Suppressor macrophage treated with lipopolysaccharide for 1 hour (primary cell): ENCODE measurements at places on chromosomes 2 and 18.

DNA sequence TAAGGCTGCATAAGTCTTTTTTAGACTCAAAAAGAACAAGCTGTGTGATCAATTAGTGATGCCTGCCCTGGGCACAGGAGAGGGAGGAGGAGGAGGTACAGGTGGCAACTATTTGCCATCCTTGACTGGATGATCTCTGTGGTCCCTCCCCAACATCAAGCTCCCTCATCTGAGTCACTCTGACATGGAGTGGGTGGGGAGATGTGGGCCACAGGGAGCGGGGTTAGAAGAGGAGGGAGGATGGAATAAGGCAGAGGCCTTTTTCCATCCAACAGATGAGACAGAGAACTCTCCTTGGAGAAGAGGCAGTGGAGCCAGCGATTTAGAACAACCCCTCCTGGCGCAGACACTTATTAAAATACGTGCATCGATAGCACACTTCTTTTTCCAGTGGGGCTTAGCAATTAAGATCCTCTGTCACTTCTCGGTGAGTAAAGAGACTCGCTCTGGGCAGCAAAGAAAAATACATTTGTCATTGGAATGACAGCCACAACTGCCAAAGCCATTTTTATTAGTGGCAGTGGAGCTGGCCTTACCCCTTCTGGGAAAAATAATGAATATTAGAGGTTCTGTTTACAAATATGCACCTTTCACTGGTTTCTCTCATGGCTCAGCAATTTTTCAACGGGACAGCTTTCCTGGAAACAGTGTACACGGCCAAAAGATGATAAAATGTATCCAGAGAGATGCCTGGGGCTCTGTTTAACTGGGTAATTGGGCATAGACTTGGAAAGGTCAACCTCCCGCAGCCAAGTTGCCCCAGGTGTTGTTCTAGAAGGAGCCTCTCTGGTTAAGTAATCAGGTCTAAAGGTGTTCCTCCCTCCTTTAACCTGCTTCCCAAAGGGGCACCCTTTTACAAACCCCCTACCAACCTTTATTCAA, 238.4 kb upstream of the CXCR4 start:
- no peak for DNase-seq

GRCh38 chr2:38185012-38185491, 109.1 kb upstream of the CYP1B1 start:
- DNase-seq = peak; percentile 58

- no peak for DNase-seq
Measured at GRCh38 chr18:75723521-75724340, 296.2 kb upstream of the SMIM21 start.

GRCh38 chr2:32289165-32289999, 11.7 kb downstream of the YIPF4 start:
- peak; percentile 65 for DNase-seq

DNA sequence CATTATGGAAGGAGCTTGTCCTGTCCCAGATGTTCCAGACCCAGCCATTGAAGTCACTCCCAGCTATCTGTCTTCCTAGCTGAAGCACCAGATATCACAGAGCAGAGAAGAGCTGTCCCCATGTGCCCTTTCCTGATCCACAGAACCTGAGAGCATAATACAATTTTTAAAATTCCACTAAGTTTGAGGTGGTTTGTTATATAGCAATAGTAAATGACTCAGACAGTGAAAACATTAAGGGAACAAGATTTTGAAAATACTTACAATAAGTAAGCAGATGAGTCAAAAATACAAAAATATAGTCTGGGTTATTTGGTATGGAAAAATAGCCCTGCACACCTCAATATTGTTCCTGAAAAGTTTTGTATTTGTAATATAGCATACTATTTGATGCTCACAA, 85.8 kb upstream of the GLS start:
- peak; percentile 52 for DNase-seq

DNA sequence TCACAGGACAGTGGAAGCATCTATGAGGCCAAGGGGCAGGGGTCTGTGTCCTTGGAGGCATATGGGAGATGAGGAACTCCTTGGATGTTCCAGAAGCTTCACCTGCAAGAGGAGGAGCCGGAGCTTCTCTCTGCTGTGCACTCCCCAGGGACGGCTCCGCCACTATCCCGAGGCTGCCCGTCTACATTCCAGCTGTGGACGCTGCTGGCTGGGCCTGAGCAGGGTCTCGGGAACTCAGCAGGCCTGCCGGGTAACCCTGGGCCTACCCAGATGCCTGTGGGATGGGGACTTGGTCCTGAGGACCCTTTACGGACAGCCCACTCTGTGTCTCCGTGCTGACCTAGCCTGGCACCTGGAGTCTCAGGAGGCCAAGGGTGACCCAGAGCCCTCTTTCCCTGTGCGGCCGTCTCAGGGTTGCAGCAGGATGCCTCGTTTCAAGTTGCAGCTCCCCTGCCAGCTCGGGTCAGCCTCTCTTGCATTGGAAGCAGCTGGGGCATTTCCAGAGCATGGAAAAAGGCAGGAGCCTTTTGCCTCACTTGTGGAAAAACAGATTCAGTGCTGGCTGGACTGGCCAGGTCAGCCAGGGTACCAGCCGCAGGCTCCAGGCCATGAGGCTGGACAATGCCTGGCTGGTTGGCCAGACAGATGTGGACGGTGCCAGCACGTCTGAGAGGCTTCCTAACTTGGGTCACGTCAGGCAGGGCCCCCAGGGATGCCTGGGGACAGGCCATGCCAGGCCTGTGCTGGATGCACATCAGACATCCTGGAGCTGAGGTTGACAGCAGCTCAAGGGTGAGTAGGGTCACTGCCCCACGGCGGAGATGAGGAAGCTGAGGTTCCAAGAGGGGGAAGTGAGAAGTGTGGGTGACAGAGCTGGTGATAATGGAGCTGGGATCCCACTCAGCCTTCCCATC, 41.5 kb downstream of the SCTR start:
- DNase-seq = peak; percentile 76

- DNase-seq = no peak
Measured at GRCh38 chr2:158502974-158503373, 46.2 kb downstream of the PKP4 start.

- no peak for DNase-seq
Measured at GRCh38 chr2:126649101-126649500, 6.9 kb upstream of the GYPC start.

- peak; percentile 84 for DNase-seq
Measured at GRCh38 chr18:35407871-35408481, 30.8 kb upstream of the ZNF396 start.

DNA sequence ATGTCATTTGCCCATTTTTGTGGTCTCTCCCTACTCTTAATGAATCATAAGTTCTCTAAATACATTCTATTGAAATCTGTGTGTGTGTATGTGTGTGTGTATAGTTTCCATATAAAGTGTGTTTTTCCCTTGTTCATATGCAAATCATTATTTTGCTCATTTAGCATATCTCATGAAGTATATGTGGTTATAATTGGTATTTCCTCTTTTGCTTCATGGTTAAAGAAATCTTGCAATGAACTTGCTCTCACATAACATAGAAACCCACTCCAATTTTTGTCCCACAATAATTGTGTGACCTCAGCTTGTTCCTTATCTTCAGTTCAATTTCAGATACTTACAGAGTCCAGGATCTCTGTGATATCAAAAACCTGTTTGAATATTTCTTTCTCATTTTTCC, 1.2 kb downstream of the CPO start:
- DNase-seq = peak; percentile 30

- no peak for DNase-seq
Measured at GRCh38 chr18:64118406-64118805, 30.5 kb downstream of the LINC00305 start.

- DNase-seq = no peak
Measured at GRCh38 chr18:44945888-44946401, 265.3 kb downstream of the SETBP1 start.

- DNase-seq = no peak
Measured at GRCh38 chr2:197322724-197323720, 12.4 kb upstream of the ANKRD44 start.

GRCh38 chr2:207516206-207516605, 13.6 kb upstream of the CREB1 start:
- no peak for DNase-seq

- no peak for DNase-seq
Measured at GRCh38 chr2:70035344-70035844, 51.9 kb upstream of the PCBP1 start.

GRCh38 chr2:134246154-134246874, 7.6 kb upstream of the MGAT5 start:
- no peak for DNase-seq

- DNase-seq = no peak
Measured at GRCh38 chr2:219107758-219108157, 47.0 kb upstream of the IHH start.

- no peak for DNase-seq
Measured at GRCh38 chr2:217290467-217290866, 430.6 kb upstream of the TNP1 start.

DNA sequence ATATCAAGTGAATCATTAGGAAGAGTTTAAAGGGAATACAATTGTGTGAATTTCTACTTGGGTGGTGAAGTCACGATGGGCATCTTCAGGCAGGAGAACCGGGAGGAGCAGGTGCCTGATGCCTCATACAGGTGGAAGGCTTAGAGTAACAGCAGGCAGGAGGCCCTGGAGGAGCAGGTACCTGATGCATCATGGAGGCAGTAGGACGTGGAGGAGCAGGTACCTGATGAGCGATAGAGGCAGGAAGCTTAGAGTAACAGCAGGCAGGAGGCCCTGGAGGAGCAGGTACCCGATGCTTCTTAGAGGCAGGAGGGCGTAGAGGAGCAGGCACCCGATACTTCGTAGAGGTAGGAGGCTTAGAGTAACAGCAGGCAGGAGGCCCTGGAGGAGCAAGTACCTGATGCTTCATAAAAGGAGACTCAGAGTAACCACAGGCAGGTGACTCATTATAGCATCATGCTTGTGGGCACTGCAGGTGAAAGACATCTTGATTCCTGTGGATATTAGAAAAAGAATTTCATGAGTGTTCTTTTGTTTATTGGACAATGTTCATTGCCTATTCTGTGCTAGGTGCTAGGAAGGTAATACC, 133.9 kb downstream of the ATP9B start:
- DNase-seq = no peak

DNA sequence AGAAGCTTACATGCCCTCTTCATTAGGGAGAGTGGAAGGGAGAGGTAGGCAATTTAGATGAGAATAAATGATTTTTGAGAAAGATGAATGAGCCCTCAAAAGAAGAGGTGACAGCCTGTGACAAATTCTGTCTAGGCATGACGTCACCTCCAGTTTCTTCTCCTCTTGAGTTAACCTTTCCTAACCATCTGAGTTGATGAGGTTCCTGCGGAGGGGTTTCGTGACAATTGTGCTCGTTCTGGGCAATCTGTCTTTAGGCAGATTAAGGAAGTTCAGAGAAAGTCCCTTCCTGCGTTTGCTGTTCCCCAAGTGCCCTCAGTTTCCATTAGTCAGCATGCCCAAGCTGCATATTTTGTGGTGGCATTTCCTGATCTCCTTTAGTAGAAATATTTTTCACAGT, 640.2 kb upstream of the SYT4 start:
- peak; percentile 3 for DNase-seq

DNA sequence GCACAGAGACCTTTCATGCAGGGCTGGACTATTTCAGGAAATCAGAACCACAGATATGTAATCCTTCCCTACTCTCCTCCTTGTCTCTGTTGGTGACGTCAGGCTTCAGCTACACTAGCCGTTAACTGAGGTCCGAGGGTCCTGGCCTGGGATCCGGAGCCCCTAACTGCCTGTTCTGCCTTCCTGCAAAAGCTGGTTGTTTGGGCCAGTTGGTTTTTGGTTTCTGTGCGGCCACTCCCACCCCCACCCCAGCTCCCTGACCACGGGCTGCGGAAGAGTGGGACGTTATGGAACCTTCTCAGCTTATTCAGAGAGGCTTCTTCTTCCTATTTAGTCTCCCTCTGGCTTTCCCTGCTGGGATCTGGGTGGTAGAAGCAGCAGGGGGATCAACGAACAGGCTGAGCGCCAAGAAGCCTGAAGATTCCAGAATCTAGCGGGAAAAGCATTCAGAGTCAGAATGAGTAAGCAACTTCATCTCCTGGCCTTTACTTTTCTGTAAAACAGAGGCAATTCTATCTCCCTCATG, 49.3 kb upstream of the ROCK2 start:
- no peak for DNase-seq

GRCh38 chr2:23509103-23509502, 124.1 kb downstream of the KLHL29 start:
- DNase-seq = no peak

- DNase-seq = peak; percentile 22
Measured at GRCh38 chr2:232142049-232142448, 180.5 kb downstream of the DIS3L2 start.

DNA sequence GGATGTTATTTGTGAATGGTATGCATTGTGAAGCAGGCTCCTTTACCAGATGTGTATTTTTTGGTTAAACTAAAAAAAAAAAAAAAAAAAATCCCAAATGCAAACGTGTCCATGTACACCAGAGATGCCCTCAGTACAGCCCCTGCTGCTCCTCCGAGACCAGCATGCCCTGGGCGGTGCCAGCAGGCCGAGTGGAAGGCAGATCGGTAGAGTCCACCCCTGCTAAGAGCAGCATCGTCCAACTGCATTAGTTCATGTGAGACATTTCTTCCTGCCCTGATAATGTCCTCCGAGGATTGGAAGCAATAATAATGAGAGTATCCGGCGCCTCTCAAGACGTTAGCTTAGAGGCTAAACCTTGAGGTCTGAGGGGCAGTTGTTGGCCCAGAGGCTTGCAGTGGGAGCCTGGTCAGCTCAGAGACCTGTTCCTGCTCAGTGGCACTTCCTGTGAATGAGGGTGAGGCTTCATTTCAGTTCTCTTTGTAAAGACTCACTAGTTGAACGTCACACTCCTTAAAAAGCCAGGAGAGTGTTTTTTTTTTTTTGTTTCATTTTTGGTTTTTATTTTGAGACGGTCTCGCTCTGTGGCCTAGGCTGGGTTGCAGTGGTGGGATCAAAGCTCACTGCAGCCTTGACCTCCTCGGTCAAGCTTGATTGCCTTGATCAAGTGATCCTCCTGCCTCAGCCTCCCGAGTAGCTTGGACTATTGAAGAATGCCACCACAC, 5.6 kb downstream of the SLC66A3 start:
- DNase-seq = peak; percentile 69

DNA sequence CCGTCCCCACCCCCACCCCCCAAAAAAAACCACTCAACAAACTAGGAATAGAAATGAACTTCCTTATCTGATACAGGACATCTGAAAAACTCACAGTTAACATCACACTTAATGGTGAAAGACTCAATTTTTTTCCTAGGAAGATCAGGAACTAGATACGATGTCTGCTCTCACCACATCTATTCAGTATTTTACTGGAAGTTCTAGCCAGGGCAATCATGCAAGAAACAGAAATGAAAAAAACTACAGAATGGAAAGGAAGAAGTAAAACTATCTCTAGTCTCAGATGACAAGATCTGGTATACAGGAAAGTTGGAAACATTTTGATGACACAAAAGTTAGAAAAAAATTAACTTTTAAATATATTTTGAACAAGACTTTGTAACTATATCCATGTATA, 114.4 kb upstream of the FZD5 start:
- DNase-seq = peak; percentile 14

GRCh38 chr2:111071600-111072171, 49.0 kb upstream of the BCL2L11 start:
- DNase-seq = peak; percentile 88

GRCh38 chr2:148814143-148814859, 60.7 kb upstream of the KIF5C start:
- DNase-seq = no peak

- DNase-seq = peak; percentile 57
Measured at GRCh38 chr2:101089419-101089818, 61.8 kb downstream of the TBC1D8 start.

- no peak for DNase-seq
Measured at GRCh38 chr2:119464981-119465380, 33.3 kb downstream of the TMEM37 start.

GRCh38 chr18:70994116-70994515, 705.3 kb downstream of the SOCS6 start:
- DNase-seq = no peak

- DNase-seq = no peak
Measured at GRCh38 chr2:38138419-38138818, 62.5 kb upstream of the CYP1B1 start.

GRCh38 chr2:63819765-63820717, 21.7 kb upstream of the UGP2 start:
- DNase-seq = peak; percentile 14
